ENCODE measurements at places on chromosomes 6 and 20.
A peak's percentile ranks its signal among the peaks of the same experiment; 100 is the strongest.

DNA sequence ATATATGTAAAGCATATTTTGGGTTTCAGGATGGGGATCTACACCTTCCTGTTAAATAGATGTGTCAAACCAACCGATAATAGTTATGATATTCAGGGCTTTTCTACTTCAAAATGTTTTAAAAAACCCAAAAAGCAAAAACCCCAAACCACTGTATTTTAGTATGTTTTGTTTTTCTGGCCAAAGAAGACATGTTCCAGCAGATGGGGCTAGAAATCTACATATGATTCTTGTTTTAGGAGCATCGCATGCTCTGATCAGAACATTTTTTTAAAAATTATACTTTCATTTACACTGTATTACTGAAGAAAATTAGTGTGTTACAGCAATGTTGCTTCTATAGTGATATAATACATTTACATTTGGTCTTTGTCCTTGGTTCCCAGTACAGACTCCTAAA lies 11.0 kb downstream of the RMND1 start:
- no peak for DNase-seq
- H3K27ac ChIP-seq: no peak overlapping the region
- H3K27me3 ChIP-seq: no peaks in the 10 kb centered on the region
- peaks cover 24% of the 10 kb centered on the region for H3K4me1 ChIP-seq

DNA sequence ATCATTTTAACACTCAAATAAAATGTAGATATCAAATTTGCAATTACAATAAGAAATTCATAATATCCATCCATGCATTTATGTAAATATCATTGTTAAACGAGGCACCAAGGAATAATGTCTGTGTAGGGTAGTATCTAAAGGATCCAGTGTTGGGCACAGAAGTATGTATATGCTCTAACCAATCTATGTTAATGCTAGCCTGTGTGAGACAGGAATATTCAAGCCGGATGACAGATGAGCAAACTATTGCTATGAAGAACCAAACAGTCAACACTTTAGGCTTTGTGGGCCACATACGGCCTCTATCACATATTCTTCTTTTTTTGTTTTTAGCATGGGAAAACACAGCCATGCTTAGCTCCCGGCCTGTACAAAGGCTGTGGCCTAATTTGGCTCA lies 45.0 kb downstream of the HUS1B start:
- DNase-seq: no peak
- no peak overlapping the region for H3K4me3 ChIP-seq
- no peaks in the 10 kb centered on the region for H3K27me3 ChIP-seq

GRCh38 chr6:111872401-111873177 lies 663 bp downstream of the FYN start:
- H3K4me3 ChIP-seq: no peak overlapping the region
- peak; percentile 8 for DNase-seq
- H3K27me3 ChIP-seq: peaks cover 3% of the 10 kb centered on the region
- peak overlapping the region; percentile 56 for H3K27ac ChIP-seq

DNA sequence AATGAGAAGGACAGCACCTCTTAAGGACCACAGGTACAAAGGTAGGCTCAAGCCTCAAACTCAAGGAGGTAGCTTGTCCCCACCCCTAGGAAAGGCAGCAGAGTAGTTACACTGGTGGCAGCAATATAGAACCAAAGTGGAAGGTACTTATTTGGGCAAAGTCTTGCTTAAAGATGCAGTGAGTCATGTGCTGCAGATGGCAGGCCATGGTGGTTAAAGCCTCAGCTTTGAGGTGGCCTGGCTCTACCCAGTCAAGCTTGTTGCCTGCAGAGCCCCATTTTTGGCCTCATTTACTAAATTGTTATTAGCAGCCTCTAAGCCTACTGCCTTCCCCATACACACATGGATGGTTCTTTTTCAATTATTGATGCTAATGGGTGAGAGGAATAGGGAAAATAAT lies 146.0 kb downstream of the ELOVL4 start:
- no peaks in the 10 kb centered on the region for H3K4me1 ChIP-seq
- no peak for DNase-seq
- H3K4me3 ChIP-seq: no peak overlapping the region
- no peaks in the 10 kb centered on the region for H3K27me3 ChIP-seq

DNA sequence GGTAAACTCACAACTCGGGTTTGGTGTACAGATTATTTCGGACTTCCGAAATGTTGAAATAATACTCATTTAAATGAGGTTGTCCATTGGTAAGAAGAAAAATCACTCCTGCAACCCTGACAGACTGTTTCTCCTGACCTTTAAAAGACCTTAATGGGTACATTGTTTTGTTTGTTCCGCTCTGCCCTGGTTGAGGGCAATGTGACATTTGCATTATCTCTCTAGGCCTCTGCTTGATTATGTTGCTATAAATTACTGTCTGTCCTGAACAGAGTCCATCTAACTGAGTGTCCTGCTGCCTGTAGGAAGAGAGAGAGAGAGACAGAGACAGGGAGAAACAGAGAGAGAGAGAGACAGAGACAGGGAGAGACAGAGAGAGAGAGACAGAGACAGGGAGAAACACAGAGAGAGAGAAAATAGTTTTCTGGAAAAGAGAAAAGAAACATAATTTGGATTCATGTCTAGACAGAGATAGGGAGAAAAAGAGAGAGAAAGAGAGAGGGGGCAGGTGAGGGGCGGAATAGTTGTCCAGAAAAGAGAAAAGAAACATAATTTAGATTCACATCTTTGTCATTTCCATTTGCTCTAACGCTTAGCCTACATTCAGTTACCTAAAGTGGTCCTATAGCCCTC lies 83.2 kb downstream of the SHLD1 start:
- H3K27me3 ChIP-seq: no peaks in the 10 kb centered on the region
- no peak overlapping the region for H3K4me3 ChIP-seq
- DNase-seq: no peak
- peaks cover 15% of the 10 kb centered on the region for H3K4me1 ChIP-seq

DNA sequence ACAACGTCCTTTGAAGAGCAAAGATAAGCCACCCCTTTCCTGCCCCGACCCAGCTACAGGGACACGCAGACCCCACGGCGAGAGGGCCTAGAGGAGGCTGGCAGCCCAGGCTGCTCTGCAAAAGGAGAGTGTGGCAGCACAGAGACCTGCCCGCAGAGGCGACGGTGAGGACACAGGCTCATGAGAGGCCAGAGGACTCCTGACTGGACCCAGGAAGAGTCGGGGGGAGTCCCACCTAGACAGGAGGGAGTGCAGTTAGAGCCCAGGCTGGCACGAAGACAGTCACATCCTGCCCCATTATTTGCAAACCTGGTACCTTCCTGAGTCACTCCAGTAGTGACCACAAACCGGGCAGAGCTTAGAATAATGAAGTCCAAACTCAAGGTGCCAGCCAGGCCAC lies 227.7 kb upstream of the CDH4 start:
- H3K4me3 ChIP-seq: no peak overlapping the region
- H3K27ac ChIP-seq: no peak overlapping the region
- H3K36me3 ChIP-seq: no peaks in the 10 kb centered on the region
- no peaks in the 10 kb centered on the region for H3K27me3 ChIP-seq
